ENCODE measurements at places on chromosomes 3 and 15. TPM values are rescaled to one million over a fixed set of nuclear protein-coding genes. Genes with fewer than 3 reads are reported as not detected.

PLOD2 gene
- 146 TPM for total RNA-seq

SLC33A1 gene
- 75.5 TPM for total RNA-seq

KNG1 gene
- total RNA-seq = not detected

GPR149 gene
- not detected for total RNA-seq

NPAP1 gene
- 1.8 TPM for total RNA-seq

AP3B2 gene
- total RNA-seq = 2.1 TPM

MORF4L1 gene
- 316 TPM for total RNA-seq

TEX55 gene
- not detected for total RNA-seq

COL8A1 gene
- total RNA-seq = 106 TPM

MUC4 gene
- not detected for total RNA-seq

GPR160 gene
- 9.3 TPM for total RNA-seq

LRRC15 gene
- 1.3 TPM for total RNA-seq

DNA sequence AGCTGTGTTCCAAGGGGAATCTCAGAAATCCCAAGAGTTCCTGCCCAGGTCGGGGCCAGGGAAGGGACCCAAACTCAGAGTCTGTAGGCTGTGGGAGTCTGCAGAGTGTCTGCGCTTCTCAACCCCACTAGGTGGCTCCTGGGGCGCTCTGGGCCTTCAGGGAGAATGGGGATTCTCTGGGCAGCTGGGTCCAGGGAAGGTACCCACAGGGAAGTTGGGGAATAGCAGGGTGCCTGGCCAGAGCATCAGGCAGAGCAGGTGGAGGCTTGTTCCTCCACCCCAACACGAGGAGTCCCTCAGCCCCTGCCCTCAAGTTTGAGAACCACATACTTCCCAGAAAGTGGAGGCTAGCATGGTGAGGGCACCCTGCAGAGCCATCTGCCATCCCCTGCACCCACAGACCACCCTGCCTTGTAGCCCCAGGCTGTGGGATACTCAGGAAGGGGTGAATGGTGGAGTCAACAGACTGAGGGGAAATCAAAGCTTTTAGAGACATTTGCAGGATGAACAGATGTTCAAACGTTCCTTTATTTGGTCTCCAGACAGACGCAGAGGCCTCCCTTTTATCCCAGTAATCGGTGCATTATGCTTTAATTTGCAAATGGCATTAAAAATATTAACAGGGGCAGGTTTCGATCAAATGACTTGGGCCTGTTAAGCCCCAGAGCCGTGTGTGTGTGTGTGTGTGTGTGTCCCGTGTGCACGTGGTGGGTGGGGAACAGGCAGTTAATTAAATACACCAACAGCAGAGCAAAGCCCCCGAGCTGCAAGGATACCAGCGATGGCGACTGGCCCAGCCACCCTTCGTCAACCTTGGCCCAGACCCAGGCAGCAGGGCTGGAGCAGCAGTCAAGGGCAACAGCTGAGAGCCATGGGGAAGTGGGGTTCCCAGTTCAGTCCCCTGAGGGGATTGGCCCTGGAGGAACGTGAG lies 57.7 kb downstream of the DNAJB8 start:
- H3K4me3 ChIP-seq = no peak overlapping the region
- H3K36me3 ChIP-seq = no peaks in the 10 kb centered on the region
- no peak for DNase-seq
- H3K4me1 ChIP-seq = no peaks in the 10 kb centered on the region
- H3K27me3 ChIP-seq = no peaks in the 10 kb centered on the region

GRCh38 chr3:10949197-10949596 lies 43.4 kb upstream of the SLC6A1 start:
- H3K4me3 ChIP-seq = no peak overlapping the region
- no peaks in the 10 kb centered on the region for H3K4me1 ChIP-seq
- H3K36me3 ChIP-seq = no peaks in the 10 kb centered on the region
- no peaks in the 10 kb centered on the region for H3K27me3 ChIP-seq

- no peak overlapping the region for H3K4me3 ChIP-seq
- DNase-seq = no peak
- H3K36me3 ChIP-seq = no peaks in the 10 kb centered on the region
- H3K27me3 ChIP-seq = no peaks in the 10 kb centered on the region
- H3K4me1 ChIP-seq = no peaks in the 10 kb centered on the region
- no peak overlapping the region for H3K27ac ChIP-seq
Measured at GRCh38 chr3:172442606-172443005, 5.7 kb downstream of the GHSR start.

- no peaks in the 10 kb centered on the region for H3K27me3 ChIP-seq
- DNase-seq = no peak
- H3K4me3 ChIP-seq = no peak overlapping the region
Measured at GRCh38 chr3:143331350-143331749, 211.8 kb downstream of the CHST2 start.

- H3K4me3 ChIP-seq = no peak overlapping the region
- H3K36me3 ChIP-seq = no peaks in the 10 kb centered on the region
- no peak for DNase-seq
Measured at GRCh38 chr3:191484461-191484860, 23.5 kb downstream of the PYDC2 start.

GRCh38 chr3:35946121-35946853 lies 307.0 kb downstream of the ARPP21 start:
- H3K36me3 ChIP-seq = no peaks in the 10 kb centered on the region
- no peak overlapping the region for H3K4me3 ChIP-seq
- no peaks in the 10 kb centered on the region for H3K27me3 ChIP-seq
- H3K27ac ChIP-seq = no peak overlapping the region
- no peaks in the 10 kb centered on the region for H3K4me1 ChIP-seq
- no peak for DNase-seq

GRCh38 chr3:1318296-1319005 lies 225.6 kb downstream of the CNTN6 start:
- H3K36me3 ChIP-seq = no peaks in the 10 kb centered on the region
- no peaks in the 10 kb centered on the region for H3K27me3 ChIP-seq
- no peak overlapping the region for H3K4me3 ChIP-seq
- no peak overlapping the region for H3K27ac ChIP-seq
- no peak for DNase-seq

DNA sequence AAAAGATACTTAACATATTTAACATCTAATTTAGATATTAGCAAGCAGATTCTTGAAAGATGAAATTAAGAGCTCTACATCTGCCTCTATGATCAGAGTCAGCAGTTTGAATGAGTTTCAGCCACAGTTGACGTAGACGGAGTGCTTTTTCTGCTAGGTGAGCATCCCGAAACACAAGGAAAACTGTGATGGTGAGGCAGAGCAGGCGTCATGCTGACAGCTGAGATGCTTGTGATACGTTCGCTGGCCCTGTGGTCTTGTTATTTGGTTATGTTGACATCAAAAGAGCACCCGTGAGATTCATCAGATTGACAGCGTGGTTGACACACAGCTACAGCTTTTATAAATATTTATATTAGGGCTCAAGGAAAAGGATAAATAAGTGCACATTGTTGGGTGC lies 19.6 kb upstream of the GOLGA8B start:
- H3K4me1 ChIP-seq = no peaks in the 10 kb centered on the region
- H3K4me3 ChIP-seq = no peak overlapping the region
- no peak overlapping the region for H3K27ac ChIP-seq
- no peaks in the 10 kb centered on the region for H3K27me3 ChIP-seq
- H3K36me3 ChIP-seq = no peaks in the 10 kb centered on the region

DNA sequence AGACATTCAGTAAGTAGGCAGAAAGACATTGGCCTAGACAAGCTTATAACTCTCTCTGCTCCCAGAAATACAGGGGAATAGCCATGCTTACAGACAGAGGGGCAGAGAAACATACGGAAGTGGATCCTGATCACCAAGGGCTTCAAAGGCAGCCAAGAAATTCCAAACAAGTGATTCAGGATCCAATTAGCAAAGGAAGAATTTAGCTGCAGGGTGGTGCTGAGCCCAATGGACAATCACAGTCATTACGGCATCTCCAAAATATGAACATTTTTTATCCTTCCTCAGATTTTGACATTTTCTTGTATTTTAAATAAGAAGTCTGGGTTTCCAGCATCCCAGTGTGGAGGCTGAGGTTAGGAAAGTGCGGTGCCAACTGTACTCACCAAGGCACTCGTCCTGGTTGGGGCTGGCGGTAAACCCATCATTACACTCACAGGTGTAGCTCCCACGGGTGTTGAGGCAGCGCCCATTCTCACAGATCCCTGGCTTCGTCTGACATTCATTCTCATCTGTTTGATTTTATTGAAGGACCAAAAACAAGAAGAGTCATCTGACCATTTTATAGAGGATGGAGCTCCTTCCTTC lies 96.8 kb downstream of the DUT start:
- H3K27me3 ChIP-seq = no peaks in the 10 kb centered on the region
- peaks cover 38% of the 10 kb centered on the region for H3K36me3 ChIP-seq
- H3K4me1 ChIP-seq = no peaks in the 10 kb centered on the region
- no peak for DNase-seq
- H3K4me3 ChIP-seq = no peak overlapping the region

DNA sequence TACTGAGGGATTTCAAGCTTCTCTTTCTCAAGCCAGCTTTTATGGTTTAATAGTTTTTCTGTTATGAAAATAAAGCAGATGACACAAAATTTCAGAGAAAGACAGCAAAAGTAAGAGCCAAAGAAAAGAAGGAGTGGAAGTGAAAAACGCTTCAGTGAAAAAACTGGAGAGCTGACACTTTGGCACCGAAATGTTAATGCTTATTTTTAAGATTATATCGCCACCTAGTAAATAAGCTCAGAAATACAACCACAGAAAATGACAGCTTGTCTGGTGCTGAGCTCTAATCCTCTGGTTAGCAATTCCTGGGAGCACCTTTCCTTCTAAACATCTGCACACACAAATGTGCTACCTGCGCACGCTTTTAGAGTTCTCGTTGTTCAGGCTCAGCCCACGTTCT lies 101.6 kb downstream of the ZPLD1 start:
- no peak overlapping the region for H3K27ac ChIP-seq
- no peak overlapping the region for H3K4me3 ChIP-seq
- peak; percentile 12 for DNase-seq
- no peaks in the 10 kb centered on the region for H3K36me3 ChIP-seq

- H3K4me3 ChIP-seq = no peak overlapping the region
- no peaks in the 10 kb centered on the region for H3K27me3 ChIP-seq
- no peak overlapping the region for H3K27ac ChIP-seq
- H3K4me1 ChIP-seq = no peaks in the 10 kb centered on the region
- no peaks in the 10 kb centered on the region for H3K36me3 ChIP-seq
- no peak for DNase-seq
Measured at GRCh38 chr3:16665282-16665741, 60.1 kb upstream of the DAZL start.

GRCh38 chr3:50472958-50473357 lies 30.5 kb downstream of the CACNA2D2 start:
- H3K27me3 ChIP-seq = no peaks in the 10 kb centered on the region
- H3K27ac ChIP-seq = no peak overlapping the region
- DNase-seq = no peak
- no peak overlapping the region for H3K4me3 ChIP-seq

- H3K4me1 ChIP-seq = peaks cover 43% of the 10 kb centered on the region
- peak; percentile 71 for DNase-seq
- H3K27me3 ChIP-seq = no peaks in the 10 kb centered on the region
- H3K27ac ChIP-seq = peak overlapping the region; percentile 71
- H3K4me3 ChIP-seq = no peak overlapping the region
- H3K36me3 ChIP-seq = no peaks in the 10 kb centered on the region
Measured at GRCh38 chr3:14245822-14246221, 67.2 kb downstream of the LSM3 start.

- no peaks in the 10 kb centered on the region for H3K36me3 ChIP-seq
- H3K4me1 ChIP-seq = no peaks in the 10 kb centered on the region
- H3K4me3 ChIP-seq = no peak overlapping the region
- no peaks in the 10 kb centered on the region for H3K27me3 ChIP-seq
- H3K27ac ChIP-seq = no peak overlapping the region
- DNase-seq = no peak
Measured at GRCh38 chr15:29883126-29883525, 60.9 kb upstream of the TJP1 start.

- H3K4me1 ChIP-seq = no peaks in the 10 kb centered on the region
- H3K36me3 ChIP-seq = no peaks in the 10 kb centered on the region
- DNase-seq = no peak
- H3K4me3 ChIP-seq = no peak overlapping the region
- H3K27me3 ChIP-seq = peaks cover 24% of the 10 kb centered on the region
- no peak overlapping the region for H3K27ac ChIP-seq
Measured at GRCh38 chr3:158091531-158091930, 14.7 kb downstream of the SHOX2 start.

GRCh38 chr3:39088889-39089288 lies 18.5 kb downstream of the GORASP1 start:
- no peaks in the 10 kb centered on the region for H3K4me1 ChIP-seq
- DNase-seq = no peak

- no peaks in the 10 kb centered on the region for H3K36me3 ChIP-seq
- no peak for DNase-seq
- H3K4me3 ChIP-seq = no peak overlapping the region
- H3K4me1 ChIP-seq = no peaks in the 10 kb centered on the region
- H3K27ac ChIP-seq = no peak overlapping the region
- no peaks in the 10 kb centered on the region for H3K27me3 ChIP-seq
Measured at GRCh38 chr3:132972333-132972732, 65.9 kb upstream of the TMEM108 start.
